Fibroblast of the conjunctiva (primary cell): ENCODE measurements at places on chromosomes 2 and 18.
A peak's percentile ranks its signal among the peaks of the same experiment; 100 is the strongest.

DNA sequence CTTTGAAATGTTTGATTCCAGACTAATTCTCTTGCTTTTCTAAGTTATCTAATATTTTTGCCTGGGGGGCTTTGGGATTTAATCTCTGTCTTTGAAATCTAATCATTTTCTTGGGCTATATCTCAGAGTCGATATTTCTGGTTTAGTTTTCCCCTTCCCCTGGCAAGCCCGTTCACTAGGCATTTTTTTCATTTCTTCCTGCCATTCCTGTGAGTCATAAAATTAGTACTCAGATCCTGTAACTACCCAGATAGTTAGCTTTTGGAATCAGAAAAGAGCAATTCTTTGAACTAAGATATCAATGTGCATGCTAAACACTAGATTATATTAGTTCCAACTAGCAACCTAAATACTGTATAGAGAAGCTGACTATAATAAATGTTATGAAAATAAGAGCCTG lies 29.4 kb upstream of the RNF149 start:
- no peak for DNase-seq

DNA sequence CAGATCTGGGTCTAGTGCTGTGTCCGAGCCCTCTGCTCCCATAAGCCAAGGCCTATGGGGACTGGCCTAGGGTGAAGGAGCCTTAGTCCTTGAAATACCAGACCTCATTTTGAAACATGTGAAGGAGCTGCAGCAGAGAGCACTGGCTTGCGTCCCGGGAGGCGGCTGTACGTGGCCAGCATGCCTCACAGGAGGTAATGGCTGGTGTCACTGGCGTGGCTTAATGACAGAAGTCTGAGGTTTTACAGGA lies 72.7 kb upstream of the OTOS start:
- DNase-seq = no peak

- no peak for DNase-seq
Measured at GRCh38 chr2:230601510-230601909, 111.1 kb upstream of the CAB39 start.

GRCh38 chr2:60047347-60047746 lies 506.1 kb downstream of the BCL11A start:
- no peak for DNase-seq

GRCh38 chr2:237304763-237305514 lies 109.0 kb downstream of the COL6A3 start:
- no peak for DNase-seq

GRCh38 chr2:197628043-197628500 lies 47.3 kb downstream of the RFTN2 start:
- no peak for DNase-seq

DNA sequence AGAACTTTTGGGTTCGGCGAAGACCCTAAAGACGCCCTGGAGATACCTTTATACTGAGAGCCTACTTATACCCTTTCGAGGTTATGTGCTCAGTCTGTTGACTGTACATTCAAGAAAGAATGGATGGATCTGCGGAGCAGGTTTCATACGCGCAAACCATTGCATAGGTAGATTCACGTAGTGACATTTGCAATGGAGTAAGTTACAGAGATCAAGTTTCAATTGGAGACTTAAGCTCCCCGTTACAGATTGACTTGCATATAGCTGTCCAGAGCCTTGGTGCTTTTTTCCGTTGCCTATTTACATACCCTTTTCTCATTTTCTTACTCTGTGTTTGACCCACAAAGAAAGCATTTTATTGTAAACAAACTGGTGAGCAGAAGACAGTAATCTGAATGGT lies 923 bp downstream of the PSMD1 start:
- no peak for DNase-seq

GRCh38 chr18:31487246-31488015 lies 10.5 kb upstream of the DSG2 start:
- peak; percentile 47 for DNase-seq

GRCh38 chr2:150188177-150188576 lies 299.3 kb downstream of the RND3 start:
- no peak for DNase-seq

DNA sequence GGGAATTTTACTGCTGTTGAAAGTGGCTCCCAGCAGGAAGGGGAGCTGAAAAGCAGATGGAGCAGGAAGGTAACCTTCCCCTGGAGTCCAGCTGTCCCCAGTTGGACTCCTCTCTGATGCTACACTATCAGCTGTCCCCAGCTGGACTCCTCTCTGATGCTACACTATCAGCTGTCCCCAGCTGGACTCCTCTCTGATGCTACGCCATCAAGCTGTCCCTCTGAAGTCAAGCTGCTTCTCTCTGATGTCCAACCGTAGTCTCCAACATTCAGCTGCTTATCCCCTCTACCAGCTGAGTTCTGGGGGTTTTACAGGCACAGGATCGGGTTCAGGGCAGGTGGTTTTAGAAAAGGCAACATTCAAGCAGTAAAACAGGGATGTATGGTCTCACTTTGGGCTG lies 19.8 kb upstream of the SUCLG1 start:
- DNase-seq = no peak

- no peak for DNase-seq
Measured at GRCh38 chr2:240238786-240239185, 98.3 kb upstream of the OTOS start.

DNA sequence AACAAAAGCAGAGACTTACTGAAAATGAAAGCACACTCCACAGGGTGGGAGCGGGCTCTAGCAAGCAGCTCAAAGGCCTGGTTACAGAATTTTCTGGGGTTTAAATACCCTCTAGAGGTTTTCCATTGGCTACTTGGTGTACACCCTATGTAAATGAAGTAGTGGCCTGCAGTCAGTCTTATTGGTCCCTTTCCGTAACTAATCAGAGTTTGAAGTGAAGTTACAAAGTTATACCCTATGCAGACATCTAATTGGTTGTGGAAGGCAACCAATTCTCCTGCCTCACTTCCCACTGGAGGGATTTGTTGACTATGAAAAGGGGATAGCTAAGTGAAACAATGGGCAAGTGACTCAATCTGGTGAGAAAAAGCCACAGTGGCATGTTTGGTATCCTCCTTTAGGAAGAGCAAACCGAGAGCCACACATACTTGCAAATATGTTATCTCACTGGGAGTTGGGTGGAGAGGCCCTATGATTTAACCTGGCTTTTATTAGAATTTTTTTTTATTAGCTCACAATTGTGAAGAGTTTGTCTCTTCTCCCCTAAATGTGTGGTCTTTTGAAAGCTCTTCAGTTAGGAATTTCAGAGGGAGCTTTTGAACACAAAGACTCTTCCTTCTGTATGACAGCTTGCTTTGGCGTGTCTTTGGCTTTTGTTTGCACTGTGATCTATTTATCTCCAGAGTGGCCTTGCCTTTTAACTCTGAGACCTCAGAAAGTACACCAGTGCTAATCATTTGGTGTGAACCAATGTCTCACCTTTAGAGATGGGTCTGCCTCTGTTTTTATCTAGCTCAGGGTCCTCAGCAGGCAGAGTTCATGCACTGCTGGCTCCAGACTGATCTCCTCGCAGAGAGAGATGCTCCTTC lies 69.6 kb downstream of the MAP4K4 start:
- peak; percentile 46 for DNase-seq

DNA sequence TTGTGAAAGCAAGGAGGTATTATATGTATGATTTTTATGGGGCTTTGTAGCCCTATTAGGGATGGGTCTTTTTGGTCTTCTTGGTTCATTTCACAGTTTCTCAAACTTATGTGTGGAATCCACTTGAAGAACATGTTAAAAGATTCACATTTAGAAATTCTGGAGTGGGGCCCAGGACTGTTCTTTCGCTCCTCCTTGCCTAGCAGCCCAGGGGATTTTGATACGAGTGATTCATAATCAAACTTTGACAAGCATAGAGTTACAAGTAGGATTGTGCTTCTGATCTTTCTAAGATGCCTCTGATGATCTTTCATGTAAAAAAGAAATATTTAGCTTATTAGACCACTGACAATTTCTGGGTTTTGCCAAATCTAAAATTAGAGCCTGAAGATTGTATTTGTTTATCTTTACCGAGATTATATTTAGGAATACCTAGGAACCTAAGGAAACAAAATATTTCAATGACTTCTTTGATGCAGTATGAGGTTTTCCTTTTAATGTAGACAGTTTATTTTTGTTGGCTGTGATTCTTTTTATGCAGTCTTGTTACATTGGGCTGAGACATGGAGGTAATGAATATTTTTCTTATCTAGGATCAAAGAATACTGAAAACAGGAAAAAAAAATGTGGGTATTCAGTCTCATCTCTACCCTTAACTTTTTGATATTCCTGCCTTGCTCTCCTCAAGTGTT lies 324.0 kb downstream of the PARD3B start:
- DNase-seq = peak; percentile 50

- no peak for DNase-seq
Measured at GRCh38 chr2:215038421-215038820, 100.0 kb downstream of the ABCA12 start.

- DNase-seq = no peak
Measured at GRCh38 chr18:79581911-79582310, 97.7 kb upstream of the CTDP1 start.

DNA sequence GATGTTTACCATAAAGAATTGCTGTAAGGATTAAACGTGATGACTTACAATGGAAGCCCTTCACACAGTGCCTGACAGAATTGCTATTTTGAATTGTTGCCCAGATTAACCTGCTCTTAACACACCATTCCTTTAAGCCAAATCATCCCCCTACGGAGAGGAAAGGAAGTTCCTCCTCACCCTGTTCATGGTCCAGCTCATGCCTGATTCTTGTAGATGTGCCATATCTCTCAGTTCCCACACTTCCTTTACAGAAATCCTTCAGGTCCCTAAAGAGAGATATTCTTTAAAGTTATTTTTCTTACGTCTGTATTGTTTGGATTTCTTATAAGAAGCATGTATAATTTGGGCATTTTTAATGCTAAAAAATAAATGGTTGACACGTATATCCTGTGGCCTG lies 127.5 kb upstream of the DAPL1 start:
- DNase-seq = no peak

GRCh38 chr2:11710210-11710609 lies 36.2 kb upstream of the LPIN1 start:
- DNase-seq = no peak

DNA sequence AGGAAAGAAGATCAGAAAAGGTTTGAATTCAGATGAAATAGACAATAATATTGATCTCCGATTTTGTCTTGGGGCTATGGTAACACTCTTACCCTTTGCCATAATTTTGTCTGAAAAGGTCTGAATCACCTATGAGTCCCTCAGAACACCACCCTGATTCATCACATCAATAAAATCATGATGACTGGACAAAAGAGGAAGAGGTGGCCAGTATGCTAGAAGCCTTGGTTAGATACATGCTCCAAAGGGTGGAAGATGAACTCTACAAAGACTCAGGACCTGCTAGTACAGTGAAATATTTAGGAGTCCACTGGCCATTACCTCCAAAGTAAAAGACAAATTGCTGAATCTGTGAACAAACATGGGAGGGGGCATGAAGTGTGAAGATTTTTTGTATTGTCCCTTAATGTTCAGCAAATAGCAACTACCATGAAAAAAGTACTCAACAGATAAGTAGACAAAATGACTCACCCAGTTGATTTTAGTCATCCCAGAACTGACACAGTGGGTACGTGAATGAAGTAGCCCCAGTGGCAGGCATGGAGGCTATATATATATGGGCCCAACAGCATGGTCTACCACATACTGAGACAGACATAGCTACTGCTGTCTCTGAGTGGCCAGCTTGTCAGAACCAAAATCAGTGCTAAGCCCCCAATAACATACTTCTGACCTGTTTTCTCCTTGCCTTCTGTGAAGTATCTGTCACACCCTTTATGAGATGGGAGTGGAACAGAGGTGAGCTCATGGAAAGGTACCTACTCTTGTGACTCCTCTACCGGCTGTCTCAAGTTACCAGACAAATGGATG lies 36.5 kb upstream of the GLS start:
- no peak for DNase-seq

DNA sequence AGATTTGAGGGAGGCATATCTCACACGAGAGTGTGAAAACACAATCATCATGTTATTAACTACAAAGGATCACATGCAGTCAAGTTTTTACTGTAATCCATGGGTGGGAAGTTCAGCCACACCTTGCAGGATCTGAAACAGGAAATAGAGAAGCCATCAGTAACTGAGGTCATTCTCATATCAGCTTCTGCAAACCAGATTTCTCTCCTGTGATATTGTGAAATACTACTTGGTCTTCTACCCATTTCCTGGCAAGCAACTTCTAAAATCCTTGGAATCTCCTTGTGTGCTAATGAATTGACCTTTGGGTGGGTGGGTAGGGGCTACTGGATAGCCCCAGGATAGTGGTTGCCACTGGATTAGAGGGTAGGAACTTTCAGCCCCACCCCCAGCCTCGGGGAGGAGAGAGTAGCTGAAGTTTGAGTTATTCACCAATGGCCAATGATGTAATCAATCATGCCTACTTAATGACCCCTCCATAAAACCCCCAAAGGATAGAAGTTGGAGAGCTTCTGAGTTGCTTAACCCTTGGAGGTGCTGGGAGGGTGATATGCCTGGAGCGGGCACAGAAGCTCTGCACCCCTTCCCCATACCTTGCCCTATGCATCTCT lies 25.6 kb upstream of the TGIF1 start:
- DNase-seq = no peak

DNA sequence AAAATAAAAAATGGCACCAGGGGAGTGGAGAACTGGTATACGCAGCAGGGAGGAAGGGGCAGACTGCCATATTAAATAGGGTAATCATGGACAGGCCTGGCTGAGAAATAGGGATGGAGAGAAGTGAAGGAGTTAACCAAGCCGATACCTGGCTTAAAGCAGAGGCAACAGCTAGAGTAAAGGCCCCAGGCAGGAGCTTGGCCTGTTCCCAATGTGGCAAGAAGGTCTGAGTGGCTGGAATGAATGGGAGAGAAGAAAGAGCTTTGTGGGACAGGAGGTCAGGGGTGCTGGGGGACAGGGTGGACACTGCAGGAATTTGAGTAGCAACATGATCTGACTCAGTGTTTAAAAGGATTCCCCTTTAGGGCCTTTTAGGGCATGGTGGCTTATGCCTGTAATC lies 15.9 kb upstream of the AGFG1 start:
- no peak for DNase-seq

- DNase-seq = no peak
Measured at GRCh38 chr2:117704818-117705217, 109.7 kb upstream of the DDX18 start.

GRCh38 chr2:8803658-8804379 lies 33.6 kb downstream of the KIDINS220 start:
- peak; percentile 81 for DNase-seq

GRCh38 chr18:51097021-51097822 lies 67.2 kb downstream of the SMAD4 start:
- DNase-seq = no peak

DNA sequence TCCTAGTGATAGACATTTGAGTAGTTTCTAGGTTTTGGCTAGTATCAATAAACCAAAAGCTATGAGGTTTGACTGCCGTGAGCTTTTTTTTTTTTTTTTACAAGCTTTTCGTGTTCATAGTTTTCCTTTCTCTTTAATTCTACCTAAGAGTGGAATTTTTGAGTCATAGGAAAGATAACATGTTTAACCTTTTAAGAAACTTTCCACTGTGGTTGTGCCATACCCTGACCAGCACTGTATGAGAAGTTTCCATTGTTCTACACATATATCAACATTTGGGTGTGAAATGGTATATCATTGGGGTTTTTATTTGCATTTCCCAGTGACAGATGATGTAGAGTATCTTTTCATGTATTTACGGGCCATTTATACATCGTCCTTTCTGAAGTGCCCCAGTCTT lies 31.7 kb downstream of the UBE2F start:
- DNase-seq = no peak

- DNase-seq = no peak
Measured at GRCh38 chr2:138059487-138060300, 95.4 kb downstream of the HNMT start.
